ENCODE measurements at places on chromosomes 3 and 15. TPM values are rescaled to one million over a fixed set of nuclear protein-coding genes. Genes with fewer than 3 reads are reported as not detected.

Gene MOBP
- total RNA-seq = not detected

Gene SLC51A
- total RNA-seq = not detected

Gene SCAANT1
- not detected for total RNA-seq

Gene CD200
- total RNA-seq = under 0.01 TPM

Gene GNAT1
- not detected for total RNA-seq

Measured in bronchial smooth muscle cell (primary cell).